Activated CD4-positive, alpha-beta memory T cell treated with anti-CD3 and anti-CD28 coated beads, Interleukin-2, amount 10 ng/mL, durations not matched to agents 7 days and 5 days (primary cell): ENCODE measurements at places on chromosomes 13 and 19. TPM values are rescaled to one million over a fixed set of nuclear protein-coding genes. Genes with fewer than 3 reads are reported as not detected.

TLE6 gene
- total RNA-seq = 2.0 TPM

DNA sequence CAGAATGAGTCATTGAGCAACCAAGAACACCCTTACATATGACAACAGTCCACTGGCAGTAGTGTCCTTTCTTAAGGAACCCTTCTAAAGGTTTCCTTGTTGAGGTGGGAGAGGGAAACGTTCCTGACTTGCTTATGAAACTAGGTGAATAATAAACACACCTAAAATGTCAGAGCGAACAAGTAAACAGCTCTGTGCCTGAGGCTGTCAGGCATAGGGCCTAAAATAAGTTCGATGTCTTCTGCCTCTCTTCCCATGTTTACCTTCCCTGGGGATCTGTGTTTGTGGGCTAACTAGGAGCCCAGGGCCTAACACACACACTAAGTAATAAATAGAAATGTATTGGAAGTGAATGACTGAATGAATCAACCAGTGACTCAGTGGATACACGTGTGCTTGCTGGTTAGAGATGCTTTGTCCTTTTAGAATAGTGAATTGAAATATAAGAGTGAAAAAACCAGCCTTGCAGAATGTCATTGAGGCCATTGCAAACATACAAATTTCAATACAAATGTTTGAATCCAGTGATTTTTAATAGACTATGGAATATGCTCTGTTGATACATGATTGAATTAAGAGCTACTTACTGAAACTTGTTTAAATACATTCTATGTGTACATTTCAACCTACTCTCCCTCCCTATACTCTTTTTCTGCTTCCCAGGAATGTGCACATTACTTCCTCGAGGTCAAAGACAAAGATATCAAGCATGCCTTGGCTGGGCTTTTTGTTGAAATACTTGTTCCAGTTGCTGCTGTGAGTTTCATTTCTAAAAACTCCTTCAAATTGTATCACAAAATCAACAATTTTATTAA lies 102.9 kb downstream of the FRY start:
- H3K27ac ChIP-seq = no peak overlapping the region
- H3K4me3 ChIP-seq = no peak overlapping the region
- no peaks in the 10 kb centered on the region for H3K4me1 ChIP-seq
- no peaks in the 10 kb centered on the region for H3K27me3 ChIP-seq
- DNase-seq = no peak

TUBB4A gene
- 2.5 TPM for total RNA-seq

C19orf33 gene
- 0.55 TPM for total RNA-seq

- no peak for DNase-seq
- no peaks in the 10 kb centered on the region for H3K27me3 ChIP-seq
- H3K27ac ChIP-seq = no peak overlapping the region
- H3K4me3 ChIP-seq = no peak overlapping the region
- H3K4me1 ChIP-seq = peaks cover 5% of the 10 kb centered on the region
Observed at GRCh38 chr19:48186541-48186991, 16.1 kb downstream of the ZSWIM9 start.

MEDAG gene
- not detected for total RNA-seq

ZNF486 gene
- total RNA-seq = 7.3 TPM

DNA sequence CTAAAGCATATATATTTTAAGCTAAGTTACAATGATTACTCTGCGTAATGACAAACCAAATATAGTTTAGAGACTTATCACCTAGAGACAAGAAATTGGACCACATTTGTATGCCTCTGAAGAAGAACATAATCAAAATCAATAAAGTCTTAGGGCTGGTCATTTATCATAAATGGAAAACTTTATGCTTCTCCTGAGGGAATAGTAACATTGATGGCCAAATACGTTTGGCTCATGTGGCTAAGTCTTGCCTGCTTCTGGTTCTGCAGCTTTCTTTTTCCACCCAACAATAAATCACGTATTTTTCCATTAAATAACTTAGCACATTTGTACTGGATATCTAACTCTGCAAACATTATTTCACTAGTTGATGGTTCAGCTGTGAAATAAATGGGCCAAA lies 458.4 kb downstream of the SLITRK1 start:
- no peaks in the 10 kb centered on the region for H3K4me1 ChIP-seq
- no peak overlapping the region for H3K27ac ChIP-seq
- DNase-seq = no peak
- no peaks in the 10 kb centered on the region for H3K27me3 ChIP-seq
- H3K4me3 ChIP-seq = no peak overlapping the region

DNA sequence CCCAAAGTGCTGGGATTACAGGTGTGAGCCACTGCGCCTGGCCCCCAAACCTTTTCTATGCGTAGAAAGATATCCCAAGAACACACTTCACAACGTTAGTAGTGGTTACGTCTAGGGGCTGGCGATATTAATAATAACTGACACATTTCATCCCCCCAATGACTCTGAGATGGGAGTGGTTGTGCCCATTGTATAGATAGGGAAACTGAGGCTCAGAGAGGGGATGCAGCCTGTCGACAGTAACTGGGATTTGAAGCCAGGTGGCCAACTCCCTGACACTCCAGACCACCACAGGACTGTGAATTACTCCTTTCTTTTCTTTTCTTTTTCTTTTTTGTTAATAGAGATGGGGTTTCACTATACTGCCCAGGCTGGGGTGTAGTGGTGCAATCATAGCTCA lies 25.3 kb upstream of the PTPRS start:
- H3K27ac ChIP-seq = no peak overlapping the region
- no peaks in the 10 kb centered on the region for H3K36me3 ChIP-seq
- DNase-seq = no peak
- H3K27me3 ChIP-seq = no peaks in the 10 kb centered on the region
- H3K4me3 ChIP-seq = no peak overlapping the region

DNA sequence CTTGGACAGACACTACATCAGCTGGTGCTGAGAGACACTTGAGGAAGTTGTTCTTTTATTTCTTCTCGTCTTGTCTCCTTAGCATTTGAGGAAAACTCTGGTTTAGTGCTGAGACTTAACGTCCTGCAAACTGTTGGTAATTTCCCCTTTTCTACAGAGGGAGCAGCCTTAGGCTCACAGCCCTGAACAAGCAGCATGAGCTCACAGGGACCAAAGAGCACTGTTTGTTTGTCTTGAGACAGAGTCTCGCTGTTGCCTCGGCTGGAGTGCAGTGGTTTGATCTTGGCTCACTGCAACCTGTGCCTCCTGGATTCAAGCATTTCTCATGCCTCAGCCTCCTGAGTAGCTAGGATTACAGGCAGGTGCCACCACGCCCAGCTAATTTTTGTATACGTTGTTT lies 5.5 kb downstream of the ZNF805 start:
- no peak overlapping the region for H3K4me3 ChIP-seq
- H3K4me1 ChIP-seq = peaks cover 19% of the 10 kb centered on the region
- H3K27me3 ChIP-seq = no peaks in the 10 kb centered on the region
- no peak overlapping the region for H3K27ac ChIP-seq

DNA sequence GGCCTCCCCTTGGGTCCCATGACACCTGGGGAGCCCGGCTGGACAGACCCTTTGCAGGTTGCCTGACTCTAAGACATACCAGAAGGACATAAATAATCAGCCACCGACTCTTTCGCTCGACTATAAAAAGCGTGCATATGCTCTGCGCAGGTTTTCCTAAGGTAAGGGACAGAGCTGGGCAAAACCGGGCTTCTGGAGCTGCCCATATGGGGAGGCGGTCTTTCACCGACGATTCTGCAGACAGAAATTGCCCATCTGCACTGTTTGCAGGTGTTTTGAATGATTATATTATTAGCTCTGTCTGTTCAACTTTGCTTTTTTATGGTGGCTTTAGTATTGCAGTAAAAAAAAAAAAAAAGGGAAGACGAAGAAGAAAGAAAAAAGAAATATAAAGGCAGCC lies 347.2 kb downstream of the TSHZ3 start:
- no peaks in the 10 kb centered on the region for H3K36me3 ChIP-seq
- H3K4me1 ChIP-seq = no peaks in the 10 kb centered on the region
- H3K27ac ChIP-seq = no peak overlapping the region
- H3K4me3 ChIP-seq = no peak overlapping the region
- DNase-seq = no peak

KRTDAP gene
- total RNA-seq = not detected

DNA sequence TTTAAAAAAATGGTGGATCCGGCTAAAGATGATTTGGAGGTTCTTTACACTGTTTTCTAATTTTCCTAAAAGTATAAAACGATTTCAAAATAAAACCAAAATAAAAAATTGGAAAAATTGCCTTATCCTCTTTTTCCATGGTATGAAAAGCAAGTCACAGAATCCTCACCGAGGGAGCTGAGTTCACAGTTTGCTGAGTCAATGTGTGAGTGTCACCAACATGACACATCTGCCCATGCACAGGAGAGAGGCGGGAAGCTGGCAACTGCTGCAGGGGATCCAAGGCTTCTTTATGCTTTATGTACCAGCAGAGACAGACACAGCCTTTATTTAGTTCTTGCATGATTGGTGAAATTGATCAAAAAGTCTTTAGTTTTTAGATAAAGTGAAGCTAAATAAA lies 157.8 kb downstream of the TNFSF13B start:
- no peaks in the 10 kb centered on the region for H3K36me3 ChIP-seq
- H3K4me1 ChIP-seq = peaks cover 5% of the 10 kb centered on the region
- DNase-seq = no peak
- no peaks in the 10 kb centered on the region for H3K27me3 ChIP-seq
- H3K27ac ChIP-seq = no peak overlapping the region

WIZ gene
- 25.3 TPM for total RNA-seq
